Stimulated activated CD8-positive, alpha-beta memory T cell treated with anti-CD3 and anti-CD28 coated beads, Interleukin-7, amount 100 ng/mL, for 24 hours (primary cell): ENCODE measurements at places on chromosomes 7 and 10.
A peak's percentile ranks its signal among the peaks of the same experiment; 100 is the strongest.

- DNase-seq: no peak
Measured at GRCh38 chr10:117259279-117259678, 18.4 kb downstream of the SLC18A2 start.

DNA sequence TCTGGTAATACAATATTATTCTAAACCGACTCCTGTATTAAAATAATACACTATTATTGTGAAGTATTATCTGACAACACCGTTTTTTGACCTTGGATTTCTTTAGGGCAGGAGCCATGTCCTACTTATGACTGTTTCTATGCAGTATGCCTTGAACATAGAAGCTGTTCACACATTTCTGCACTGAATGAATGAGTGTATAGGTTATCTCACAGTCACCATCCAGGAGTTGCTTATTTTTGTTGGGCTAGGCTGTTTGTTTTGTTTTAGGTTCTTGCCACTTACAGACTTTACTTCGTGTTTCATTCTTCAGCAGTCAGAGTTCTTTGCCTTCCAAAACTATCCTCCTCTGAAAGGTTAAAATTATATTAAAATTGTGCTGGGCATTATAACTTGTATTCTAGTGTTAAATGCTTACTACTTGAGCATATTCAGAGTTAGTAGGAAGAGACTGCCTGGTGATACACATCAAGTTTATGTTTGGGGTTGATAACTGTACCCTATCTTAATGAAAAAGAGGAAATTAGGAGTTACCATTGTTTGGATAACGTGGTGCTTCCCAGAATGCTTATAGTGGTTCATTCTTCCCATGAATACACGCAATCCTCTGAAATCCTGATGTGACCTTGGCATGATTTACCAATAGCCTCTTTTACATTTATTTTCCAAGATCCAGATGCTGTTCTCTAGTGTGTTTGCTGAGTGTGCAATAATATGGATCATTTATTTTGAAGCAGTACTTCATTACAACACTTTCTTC is 1.7 kb downstream of the RALA start:
- no peak for DNase-seq

GRCh38 chr7:151553356-151553755 is 33.7 kb upstream of the RHEB start:
- DNase-seq: no peak

DNA sequence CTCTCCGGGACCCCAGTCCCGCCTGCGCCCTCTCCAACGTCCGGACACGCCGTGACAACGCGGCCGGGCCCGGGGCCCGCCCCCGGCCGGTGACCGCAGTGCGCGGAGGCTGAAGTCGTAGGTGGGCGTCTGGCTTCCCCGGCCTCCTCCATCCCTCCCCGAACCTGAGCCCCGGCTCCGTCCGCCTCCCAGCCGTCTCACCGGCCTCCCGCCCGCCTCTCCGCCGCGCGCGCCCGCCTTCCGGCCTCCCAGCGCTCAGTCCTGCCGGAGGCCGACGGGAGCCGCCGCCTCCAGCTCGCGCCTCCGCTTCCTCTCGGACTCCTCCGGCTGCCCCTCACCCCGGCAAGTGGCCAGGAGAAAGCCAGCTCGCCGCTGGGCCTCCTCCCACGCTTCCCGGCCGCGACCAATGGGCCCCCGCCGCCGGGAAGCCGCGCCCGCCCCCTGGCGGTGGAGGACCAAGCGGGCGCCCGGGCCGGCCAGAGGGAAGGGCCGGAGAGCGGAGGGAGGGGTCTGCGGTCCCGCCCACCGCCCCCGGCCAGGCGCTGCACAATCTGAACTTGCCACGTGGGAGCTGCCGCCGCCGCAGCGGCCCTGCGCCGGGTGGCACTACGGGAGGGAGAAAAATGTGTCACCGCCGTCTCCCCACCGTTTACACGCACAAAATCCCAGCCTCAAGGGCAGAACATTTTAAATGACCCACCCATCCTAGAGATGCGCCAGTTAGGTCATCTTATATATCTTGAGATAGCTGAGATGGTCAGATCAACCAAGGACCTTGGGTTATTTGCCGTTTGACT is at the start of gene FAM3C:
Gene FAM3C, minus strand, starts transcription at position 348 of the 797 bp plus-strand sequence. CDS start 13,339 bp downstream, outside the sequence.
- peak; percentile 64 for DNase-seq

DNA sequence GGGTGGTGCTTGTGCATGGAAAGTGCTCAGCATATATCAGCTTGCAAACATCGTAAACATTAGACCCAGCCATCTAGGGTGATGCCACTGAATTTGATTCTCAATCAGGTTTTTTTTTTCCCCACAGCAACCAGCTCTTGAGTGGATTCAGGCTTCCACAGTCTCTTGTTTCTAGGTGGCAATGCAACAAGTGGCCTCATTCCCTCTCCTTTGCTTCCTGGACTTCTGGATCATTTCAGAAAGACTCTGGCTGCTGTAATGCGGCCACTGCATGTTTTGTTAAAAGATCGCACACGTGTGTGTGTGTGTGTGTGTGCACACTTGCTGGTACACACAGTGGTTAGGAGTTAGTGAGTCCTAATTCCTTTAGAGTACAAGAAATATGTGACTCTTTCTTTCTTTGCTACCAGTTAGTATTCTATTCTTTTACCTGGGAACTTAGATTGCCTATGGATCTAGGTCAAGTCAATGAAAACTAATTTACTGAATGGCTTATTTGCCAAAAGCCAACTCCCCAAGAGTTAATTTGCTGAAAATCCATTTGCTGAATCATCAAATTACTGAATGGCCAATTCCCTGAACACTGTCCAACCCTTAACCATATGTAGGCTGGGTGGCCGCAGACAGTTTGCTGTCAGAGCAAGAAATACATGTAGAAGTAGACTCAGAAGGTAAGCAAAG is 222.5 kb downstream of the CCSER2 start:
- no peak for DNase-seq

DNA sequence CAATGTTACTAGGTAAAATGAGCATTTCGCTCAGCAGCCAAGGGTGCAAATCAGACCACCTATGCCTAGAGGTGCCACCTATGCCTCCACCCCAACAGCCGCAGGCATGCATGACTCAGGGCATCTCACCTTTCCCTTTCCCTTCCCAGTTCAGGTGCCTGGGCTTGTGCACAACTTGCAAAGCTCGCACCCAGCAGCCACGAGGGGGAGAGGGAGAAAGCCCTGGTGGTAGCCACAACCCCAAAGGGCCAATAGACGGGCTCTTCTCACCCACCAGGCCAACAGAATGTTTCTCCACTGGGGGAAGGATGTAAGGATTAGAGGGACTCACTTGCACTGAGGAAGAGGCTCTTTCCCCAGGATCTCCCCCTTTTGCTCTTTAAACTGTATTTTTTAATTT is 462.3 kb upstream of the PCDH15 start:
- no peak for DNase-seq

DNA sequence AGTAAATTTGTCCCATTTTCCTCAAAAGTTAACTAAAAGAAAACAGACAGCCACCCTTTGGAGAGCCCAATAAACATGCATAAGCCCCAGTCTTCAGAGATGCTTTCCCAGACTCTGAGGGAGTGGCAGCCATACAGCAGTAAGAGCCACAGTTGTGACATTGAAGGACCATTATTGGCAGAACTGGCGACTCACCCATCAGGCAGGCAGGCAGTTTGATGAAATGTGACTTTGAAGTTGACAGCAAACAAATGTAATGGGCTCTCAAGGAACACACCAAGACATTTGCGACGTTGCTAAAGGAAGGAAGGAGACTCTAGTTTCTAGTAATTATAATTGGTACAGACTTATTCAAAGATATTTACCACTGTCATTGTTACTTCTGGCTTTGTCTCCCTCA is 287.5 kb upstream of the PHYHIPL start:
- no peak for DNase-seq

- no peak for DNase-seq
Measured at GRCh38 chr10:76015245-76015644, 583.8 kb downstream of the LRMDA start.

GRCh38 chr10:14812271-14812670 is 25.6 kb downstream of the CDNF start:
- DNase-seq: no peak

DNA sequence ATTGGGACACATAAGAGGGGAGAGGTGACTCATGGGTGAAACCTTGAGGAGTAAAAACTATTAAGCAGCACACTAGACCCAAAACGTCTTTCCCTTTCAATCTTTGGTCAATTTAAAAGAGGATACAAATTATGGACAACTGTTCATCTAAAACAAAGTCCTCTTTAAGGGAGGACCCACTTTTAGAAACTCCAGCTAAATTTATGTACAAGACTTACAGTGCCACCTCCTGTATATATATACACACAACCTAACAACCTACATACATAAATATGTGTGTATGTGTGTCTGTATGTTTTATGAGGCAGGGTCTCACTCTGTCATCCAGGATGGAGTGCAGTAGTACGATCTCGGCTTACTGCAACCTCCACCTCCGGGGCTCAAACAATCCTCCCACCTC is 18.1 kb upstream of the ZC3HAV1 start:
- no peak for DNase-seq

GRCh38 chr7:128728598-128728997 is 10.6 kb upstream of the CALU start:
- no peak for DNase-seq

GRCh38 chr7:84538268-84538667 is 343.7 kb upstream of the SEMA3A start:
- no peak for DNase-seq

DNA sequence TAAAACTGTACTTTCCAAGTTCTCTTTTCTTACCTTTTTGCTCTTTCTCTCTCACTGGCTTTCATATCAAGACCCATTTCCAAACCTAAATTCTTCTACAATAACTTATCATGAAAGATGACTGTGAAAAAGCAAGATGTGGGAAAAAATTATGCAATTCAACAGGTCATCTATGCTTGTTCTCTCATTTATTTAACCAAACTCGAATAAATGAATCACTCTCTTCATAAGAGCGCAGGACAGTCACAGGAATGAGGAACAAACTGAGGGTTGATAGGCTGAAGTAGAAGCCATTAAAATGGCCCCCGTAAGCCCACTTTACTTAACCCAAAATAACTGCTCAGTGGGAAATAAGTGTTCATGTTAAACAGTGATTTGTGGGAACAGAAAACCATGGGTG is 1289.7 kb upstream of the SORCS1 start:
- no peak for DNase-seq

GRCh38 chr7:135407884-135408283 is 102.0 kb downstream of the CNOT4 start:
- DNase-seq: no peak
